ENCODE measurements at places on chromosomes 5 and 9.

GRCh38 chr5:180097926-180098325 lies 26.4 kb upstream of the RNF130 start:
- DNase-seq: no peak

DNA sequence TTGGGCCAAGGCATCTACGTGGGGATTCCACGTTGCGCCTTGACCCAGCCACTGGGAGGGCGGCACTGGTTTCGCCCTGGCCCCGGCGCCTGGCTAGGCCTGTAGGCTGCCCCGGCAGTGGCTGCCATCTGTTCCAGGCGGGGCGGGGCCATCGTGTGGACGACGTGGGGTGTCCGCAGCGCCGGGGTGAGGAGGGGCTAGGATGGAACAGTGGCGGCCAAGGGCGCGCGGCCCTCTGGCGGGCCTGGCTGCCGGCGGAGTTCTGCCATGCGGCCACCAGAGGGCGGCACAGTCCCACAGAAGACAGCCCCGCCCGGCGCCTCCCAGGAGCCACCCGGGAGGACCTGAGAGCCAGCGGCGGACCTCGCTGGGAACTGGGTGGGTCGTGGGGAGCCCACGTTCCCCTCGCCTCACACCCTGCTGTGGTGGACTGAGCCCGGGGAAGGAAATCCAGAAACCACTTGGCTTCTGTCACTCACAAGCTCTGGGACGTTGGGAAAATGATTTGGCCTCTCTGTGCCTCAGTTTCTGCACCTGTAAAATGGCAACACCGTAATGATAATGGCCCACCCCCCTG lies 22.6 kb upstream of the RAPGEF1 start:
- peak; percentile 79 for DNase-seq

DNA sequence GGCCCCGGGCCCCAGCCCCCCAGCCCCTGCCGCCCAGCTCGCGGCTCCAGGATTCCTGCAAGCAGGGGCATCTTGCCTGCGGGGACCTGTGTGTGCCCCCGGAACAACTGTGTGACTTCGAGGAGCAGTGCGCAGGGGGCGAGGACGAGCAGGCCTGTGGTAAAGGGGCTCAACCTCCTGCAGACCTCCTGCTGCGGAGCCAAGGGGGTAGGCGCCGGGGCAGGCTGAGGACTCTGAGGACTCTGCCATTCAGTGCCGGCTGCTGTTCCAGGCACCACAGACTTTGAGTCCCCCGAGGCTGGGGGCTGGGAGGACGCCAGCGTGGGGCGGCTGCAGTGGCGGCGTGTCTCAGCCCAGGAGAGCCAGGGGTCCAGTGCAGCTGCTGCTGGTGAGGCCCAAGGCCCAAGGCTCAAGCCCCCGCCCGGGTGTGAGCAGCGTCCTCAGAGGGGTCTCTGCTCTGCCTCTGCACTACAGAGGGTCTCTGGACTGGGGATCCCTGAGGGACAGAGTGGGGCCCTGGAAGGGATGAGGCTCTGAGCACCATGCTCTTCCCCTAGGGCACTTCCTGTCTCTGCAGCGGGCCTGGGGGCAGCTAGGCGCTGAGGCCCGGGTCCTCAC lies 3.4 kb downstream of the MAMDC4 start:
- no peak for DNase-seq

- DNase-seq: peak; percentile 44
Observed at GRCh38 chr9:129185991-129186390, 7.9 kb upstream of the IER5L start.

DNA sequence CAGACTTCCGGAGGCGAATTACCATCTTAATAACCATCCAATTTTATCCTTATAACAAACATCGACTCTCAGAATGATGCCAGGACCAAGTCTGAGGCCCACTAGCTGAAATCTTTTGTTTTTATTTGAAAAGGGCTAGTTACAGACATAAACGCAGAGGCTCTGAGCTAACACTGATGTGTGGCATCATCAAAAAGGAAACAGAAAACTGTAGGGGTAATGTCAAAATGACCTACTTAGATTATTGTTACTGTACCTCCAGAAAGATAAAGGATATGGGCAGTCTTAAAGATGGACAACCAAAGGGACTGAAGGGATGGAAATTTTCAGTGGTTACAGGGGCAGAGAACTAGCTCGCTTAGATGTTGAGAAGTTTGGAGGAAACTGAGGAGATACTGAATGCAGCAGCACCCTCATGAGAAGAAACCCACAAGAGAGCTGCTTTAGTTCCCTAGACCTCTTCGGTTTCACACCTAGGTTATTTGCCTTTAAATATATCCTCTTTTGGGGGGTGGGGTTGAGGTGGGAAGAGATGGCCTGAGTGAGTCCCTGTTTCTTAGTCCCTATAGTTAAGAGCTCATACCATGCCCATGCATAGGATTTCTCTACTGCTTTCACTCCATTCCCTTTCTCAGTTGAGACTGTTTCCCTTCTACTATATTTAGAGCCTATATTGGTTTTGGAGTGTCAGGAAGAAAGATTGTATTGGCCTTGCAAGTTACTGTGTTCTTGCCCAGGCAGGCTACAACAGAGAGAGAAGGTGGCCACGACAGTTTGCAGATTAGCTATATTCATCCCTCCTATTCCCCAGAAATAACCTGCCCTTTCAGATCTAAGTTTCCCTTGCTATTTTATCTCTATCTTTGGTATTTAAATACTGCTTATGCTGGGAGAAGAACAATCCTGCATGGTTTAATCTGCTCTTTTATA lies 320.4 kb upstream of the EFNA5 start:
- no peak for DNase-seq

GRCh38 chr5:177111720-177112394 lies 21.7 kb upstream of the NSD1 start:
- DNase-seq: peak; percentile 66

DNA sequence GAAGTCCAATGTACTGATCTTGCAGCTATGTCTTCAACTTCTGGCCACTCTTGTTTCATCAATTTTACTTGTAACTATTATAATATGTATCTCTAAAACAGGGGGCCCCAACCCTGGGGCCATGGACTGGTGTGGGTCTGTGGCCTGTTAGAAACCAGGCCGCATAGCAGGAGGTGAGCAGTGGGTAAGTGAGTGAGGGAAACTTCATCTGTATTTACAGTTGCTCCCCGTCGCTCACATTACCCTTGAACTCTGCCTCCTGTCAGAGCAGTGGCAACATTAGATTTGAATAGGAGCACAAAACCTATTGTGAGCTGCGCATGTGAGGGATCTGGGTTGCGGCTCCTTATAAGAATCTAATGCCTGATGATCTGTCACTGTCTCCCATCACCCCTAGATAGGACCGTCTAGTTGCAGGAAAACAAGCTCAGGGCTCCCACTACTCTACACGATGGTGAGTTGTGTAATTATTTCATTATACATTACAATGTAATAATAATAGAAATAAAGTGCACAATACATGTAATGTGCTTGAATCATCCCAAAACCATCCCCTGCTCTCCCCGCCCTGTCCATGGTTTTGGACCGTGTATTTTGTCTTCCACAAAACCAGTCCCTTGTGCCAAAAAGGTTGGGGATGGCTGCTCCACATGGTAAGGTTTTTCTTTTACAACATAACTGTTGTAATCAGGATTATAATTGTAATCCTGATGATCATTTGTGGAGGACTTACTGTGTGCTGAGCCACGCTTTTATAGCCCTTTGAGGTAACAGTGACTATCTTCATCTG lies 26.9 kb upstream of the SH3PXD2B start:
- DNase-seq: no peak

DNA sequence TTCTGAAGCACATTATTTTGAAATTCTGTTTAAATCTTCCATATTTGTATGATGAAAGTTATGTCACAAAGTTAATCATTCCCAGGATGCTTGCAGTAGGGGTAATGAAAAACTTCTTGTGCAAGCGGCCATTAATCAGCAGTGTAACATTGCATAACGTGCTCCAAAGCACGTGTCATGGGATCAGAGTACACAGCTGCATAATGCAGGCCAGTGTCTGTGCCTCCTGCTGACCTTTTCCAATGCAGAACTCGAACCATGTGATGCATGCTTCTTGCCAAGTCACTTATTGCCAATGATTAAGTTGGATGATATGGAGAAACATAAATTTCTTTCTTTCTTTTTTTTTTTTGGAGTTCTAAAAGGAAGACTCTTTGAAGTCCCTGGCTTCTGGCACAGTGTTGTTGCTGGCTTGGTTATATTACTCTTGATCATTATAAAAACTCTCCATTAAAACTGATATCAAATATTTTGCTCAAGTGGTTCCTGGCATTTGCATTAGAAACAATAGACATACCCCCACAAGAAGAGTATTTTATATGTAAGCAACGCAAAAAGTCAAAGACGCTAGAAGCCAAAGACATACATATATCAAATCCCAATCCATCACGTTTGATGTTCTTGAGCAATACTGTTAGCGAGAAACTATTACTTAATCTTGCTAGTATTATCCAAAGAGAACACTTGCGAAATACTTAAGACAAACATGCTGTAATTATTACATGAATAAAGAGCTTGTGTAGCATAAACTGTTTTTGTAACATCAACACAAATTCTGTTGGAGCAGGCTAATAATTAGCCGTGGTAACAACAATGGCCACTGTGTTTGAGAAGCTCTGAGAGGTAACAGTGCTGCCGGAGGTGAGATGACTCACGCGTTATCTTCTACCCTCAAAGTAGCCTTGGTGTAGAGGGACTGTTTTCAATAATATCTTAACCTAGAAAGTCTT lies 164.2 kb downstream of the AUH start:
- DNase-seq: no peak

All from activated naive CD4-positive, alpha-beta T cell treated with Interleukin-2 at 50 U/mL for 16 hours (primary cell).